ENCODE measurements at places on chromosomes 5 and 9. TPM values are rescaled to one million over a fixed set of nuclear protein-coding genes. Genes with fewer than 3 reads are reported as not detected.

Gene PCDHA12
- total RNA-seq: 0.08 TPM

Gene F12
- total RNA-seq: 292 TPM

Gene SH3PXD2B
- 3.8 TPM for total RNA-seq

Gene GPX3
- 199 TPM for total RNA-seq

Gene ZNF367
- 1.0 TPM for total RNA-seq

Gene NCS1
- 2.5 TPM for total RNA-seq

Gene IL13
- not detected for total RNA-seq

Gene IFNA2
- not detected for total RNA-seq

Gene TNFSF15
- 0.05 TPM for total RNA-seq

Gene GDF9
- 0.15 TPM for total RNA-seq

Gene CDC25C
- not detected for total RNA-seq

Gene PDE6A
- total RNA-seq: not detected

Gene TLX3
- not detected for total RNA-seq

Gene TAF11L11
- not detected for total RNA-seq

Gene LHFPL2
- total RNA-seq: 2.4 TPM

Gene CCDC183
- 0.75 TPM for total RNA-seq

Gene PCDHGB1
- 0.63 TPM for total RNA-seq

Gene DCANP1
- total RNA-seq: not detected

Gene IL3
- total RNA-seq: not detected

Gene ZNF300
- 0.23 TPM for total RNA-seq

Gene ECM2
- 21.0 TPM for total RNA-seq

Gene RGS3
- 19.5 TPM for total RNA-seq

Gene IRX1
- total RNA-seq: not detected

Gene TEX10
- 2.3 TPM for total RNA-seq

Gene LIFR
- 21.9 TPM for total RNA-seq

Gene BTNL8
- total RNA-seq: 0.45 TPM

Gene PCDHB15
- 0.38 TPM for total RNA-seq

Gene KCNMB1
- 0.23 TPM for total RNA-seq

Data from left lobe of liver (tissue), 2 donors.